ENCODE measurements at places on chromosomes 12 and 14.

DNA sequence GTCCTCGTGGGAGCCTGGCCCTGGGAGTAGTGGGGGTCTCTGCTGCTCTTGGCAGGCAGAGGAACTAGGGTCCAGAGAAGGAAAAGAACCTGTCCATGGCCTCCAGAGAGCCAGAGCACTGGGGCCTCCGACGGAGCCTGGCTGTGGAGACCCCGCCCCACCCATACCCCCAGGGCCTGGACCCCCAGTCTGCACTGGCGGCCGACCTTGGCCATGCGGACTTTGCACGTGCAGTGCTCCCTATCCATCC, 1.1 kb downstream of the BEGAIN start:
- DNase-seq: no peak

DNA sequence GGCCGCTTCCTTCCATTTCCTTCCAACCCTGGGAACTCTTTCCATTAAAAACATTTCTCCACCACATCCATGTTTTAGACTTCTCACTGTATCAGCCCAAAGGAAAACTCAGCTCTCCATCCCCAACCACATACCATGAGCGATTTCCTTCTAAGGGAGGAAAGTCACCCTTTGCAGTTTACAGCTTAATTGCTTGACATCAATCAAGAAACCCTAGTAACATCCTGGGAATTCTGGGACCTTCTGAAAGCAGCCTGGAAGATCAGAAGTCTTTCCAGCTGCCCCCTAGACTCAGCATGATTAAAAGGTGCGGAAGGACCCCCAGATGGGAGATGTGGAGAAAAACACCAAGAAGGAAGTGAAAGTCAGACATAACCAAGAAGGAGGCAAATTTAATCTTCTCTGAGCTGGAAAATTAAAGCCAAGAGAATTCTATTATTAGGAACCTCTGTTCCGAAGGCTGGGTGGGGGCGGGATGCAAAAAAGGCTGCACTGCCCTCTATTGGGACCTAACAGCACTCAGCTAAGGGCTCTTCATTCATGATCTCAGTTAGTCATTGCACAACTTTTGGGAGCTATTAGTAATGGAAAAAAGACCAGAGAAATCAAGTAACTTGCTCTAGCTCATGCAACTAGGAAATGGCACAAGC, 73.3 kb upstream of the PLXNC1 start:
- no peak for DNase-seq

DNA sequence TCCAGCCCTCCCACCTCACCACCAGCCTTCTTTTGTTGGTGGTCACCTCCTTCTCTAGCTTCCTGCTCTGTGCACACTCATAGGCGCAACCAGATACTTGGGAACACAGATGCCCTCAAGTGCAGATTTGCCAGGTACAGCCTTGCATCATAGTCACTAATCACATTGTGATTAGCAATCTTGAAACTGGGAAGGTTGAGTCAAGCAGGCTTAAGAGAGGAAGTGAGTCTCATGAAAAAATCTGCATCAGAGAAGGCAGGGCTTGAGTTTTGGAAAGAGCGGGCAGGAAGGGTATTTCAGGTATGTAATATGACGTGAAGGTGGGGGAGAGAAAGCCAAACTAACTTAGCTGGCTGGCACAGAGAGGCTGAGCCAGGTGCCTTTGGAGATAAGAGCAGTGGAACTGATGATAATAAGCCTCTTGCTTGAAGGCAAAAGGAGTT, 2.7 kb upstream of the RABGGTA start:
- no peak for DNase-seq

DNA sequence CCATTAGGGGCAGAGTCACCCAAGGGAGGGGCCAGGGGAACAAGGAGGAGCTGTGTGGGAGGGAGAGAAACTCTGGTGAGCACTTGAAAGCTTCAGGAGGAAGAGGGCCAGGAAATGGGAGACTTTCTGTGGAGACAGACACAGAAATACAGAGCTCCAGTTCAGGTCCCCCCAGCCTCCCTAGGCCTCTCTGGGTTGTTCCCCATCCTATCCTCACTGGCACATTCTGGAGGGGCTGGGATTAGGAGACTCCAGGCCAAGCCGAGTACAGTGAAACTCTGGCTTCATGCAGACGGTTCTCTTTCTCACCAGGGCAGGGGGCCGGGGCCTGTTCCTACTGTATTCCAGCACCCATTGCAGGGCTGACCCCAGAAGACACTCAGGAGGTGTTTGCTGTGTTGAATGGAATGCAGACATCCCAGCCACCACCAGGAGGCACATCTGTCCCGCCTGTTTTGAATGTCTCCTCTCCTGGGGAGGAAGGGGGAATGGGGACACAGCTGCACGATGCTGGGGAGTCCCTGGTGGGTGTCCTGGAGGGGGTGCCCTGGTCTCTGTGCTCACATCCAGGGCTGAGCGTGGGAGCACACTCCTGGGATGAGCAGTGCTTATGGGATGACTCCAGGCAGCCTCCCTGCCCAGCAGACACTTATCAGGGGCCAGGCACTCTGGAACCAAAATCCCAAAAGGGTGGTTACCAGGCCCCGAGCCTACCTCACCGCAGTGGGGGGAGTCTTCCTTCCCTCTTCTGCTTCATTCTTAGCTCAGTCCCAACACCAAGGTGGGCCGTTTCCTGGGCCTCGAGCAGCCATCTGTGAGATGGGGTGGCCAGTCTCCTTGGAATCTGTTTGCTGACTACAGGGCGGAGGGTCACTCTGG, 5.5 kb upstream of the KRT84 start:
- DNase-seq: peak; percentile 2

DNA sequence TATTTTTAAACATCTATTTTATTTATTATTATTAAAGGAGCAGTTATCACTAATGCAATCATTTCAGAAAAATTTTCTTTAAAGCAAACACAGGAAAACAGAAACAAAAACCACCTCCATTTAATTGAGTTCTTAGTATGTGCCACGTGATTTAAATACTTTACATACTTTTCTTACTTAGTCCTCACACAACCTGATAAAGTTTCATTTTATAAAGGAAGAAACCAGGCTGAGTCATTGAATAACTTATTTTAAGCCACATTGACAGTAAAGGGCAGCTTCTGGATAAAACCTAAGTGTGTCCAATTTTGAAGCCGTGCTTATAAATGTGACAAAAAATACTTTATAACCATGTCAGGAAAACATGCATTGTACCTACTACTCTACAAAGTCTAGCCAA, 57.1 kb upstream of the PCED1B start:
- DNase-seq: no peak

DNA sequence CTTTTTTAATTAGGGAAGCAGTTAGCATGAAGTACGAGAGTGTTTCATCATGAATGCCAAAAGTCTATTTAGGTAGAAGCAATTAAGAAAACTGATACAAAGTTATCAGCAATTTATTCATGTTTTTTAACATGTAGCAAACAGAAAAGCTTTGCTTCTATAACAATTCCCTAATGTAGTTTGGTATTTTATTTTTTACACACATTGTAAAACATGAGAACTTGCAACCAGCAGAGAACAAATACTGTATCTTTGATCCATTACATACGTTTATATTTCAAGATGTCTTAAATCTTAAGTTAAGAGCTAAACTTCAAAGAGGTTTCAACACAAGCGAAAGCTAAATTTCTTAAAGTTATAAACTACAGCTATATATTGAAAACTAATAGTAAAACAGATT, 39.3 kb downstream of the MED13L start:
- no peak for DNase-seq

- no peak for DNase-seq
Measured at GRCh38 chr12:108649126-108649525, 15.4 kb upstream of the SELPLG start.

DNA sequence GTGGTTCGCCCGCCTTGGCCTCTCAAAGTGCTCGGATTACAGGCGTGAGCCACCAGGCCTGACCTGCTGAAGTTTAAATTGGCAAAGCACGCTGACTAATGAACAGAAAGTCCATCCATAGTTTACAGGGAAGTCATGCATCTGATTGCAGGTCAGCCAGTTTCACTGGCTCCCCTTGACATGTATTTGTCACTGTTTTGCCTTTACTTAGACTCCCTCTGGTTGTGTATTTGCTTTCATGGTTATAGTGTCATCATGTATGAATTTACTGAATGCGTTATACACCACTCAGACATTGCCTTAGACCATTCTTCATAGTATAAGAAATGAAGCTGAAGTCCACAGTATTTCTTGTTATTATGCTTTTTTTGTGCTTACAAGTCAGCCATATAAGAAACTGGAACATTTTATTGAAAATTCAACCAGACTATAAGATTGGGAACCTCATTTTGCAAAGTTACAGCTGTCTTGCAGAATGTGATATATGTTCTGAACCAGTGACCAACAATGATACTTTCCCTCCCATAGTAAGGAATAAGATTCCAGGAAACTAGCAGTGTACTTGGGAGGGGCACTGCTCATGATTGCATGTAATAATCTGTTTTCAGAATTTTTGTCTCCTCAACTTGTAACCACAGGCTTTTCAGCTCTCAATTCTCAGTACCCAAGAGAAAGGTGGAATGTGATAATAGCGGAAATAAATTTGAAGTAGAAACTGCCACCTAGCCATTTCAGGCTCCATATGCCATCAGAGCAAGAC, 51.9 kb upstream of the ATF7IP start:
- no peak for DNase-seq

DNA sequence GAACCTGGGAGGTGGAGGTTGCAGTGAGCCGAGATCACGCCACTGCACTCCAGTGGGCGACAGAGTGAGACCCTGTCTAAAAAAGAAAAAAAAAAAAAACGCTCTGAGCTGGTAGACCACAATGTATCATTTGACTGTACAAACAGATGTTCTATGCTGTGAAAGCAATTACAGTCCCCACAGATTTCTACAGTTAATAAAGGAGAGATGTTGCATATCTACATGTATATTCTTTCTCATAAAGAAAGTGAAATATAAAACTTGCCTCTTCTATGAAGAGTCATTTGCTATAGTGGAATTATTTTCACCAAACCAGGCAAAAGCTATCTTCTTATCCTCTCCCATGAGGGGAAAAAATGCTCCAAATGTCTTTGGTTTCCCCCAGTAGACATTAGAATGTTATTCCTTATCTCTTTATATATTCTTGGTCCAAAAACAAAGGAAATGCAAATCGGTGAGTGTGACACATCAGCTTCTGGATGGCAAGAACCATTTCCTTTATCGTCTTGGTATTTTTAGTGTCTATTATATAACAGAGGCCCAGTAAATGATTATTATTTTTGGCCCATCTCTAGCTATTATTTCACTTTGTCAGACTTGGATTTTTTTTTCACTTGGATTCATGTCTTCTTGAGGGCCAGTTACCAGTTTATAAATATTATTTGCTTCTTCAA, 230.4 kb downstream of the SSPN start:
- DNase-seq: no peak

DNA sequence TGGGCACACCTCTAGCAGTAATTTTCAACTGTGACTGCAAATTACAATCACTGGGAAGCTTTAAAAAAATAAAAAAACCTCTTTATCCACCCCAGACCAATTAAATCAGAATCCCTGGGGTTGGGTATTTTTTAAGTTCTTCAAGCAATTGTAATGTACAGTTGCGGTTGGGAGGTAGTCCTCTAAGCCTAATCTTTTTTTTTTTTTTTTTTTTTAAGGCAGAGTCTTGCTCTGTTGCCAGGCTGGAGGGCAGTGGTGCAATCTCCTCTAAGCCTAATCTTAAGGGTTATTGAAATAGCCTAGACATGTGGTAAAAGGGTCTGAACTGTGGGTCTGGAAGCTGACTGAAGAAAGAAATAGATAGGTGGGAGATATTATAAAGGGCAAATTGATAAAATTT, 230.5 kb downstream of the AKAP6 start:
- DNase-seq: no peak

GRCh38 chr12:132483612-132484011, 6.3 kb upstream of the FBRSL1 start:
- no peak for DNase-seq

GRCh38 chr12:106541201-106541600, 41.6 kb upstream of the RFX4 start:
- no peak for DNase-seq

DNA sequence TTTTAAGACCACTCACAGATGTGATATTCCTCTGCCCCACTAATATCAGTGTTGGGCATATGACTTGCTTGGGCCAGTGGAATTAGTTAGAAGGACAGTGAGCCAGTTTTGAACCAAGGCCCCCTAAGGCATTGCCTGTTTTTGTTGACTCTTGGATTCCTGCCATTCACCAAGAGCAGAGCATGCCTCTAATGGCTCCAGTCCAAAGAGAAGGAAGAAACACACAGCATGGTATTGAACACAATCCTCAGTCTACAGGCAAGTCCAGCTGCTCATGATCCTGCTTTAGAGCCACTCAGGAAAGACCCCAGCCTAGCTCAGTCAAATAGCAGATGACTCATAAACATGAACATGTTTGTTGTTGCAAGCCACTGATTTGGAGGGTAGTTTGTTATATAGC, 1201.5 kb downstream of the BCL11B start:
- DNase-seq: no peak

GRCh38 chr14:101813833-101814232, 52.3 kb downstream of the PPP2R5C start:
- no peak for DNase-seq

DNA sequence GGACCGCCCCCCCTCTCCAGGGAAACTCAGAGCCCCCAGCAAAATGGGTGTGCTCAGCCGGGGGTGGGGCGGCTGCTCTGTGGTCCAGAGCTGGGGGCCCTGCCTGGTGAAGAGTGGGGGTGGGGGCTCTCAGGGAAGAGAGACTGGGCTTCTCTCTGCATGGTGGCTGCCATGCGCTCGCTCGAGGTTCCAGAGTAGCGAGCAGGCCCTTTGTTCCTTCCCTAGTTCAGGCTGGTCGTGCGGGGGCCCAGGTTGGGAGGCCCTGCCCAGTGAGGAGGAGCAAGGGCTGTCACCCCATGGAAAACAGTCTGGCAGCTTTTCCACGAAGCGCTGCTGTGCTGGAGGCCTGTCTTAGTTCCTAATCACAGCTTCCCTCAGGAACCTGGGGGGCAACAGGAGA, 134.6 kb downstream of the AEBP2 start:
- no peak for DNase-seq

- no peak for DNase-seq
Measured at GRCh38 chr12:114631242-114631641, 52.7 kb downstream of the TBX3 start.

- no peak for DNase-seq
Measured at GRCh38 chr14:94110552-94111181, at the start of gene IFI27. Gene IFI27 (plus strand): TSS chr14:94110736.

DNA sequence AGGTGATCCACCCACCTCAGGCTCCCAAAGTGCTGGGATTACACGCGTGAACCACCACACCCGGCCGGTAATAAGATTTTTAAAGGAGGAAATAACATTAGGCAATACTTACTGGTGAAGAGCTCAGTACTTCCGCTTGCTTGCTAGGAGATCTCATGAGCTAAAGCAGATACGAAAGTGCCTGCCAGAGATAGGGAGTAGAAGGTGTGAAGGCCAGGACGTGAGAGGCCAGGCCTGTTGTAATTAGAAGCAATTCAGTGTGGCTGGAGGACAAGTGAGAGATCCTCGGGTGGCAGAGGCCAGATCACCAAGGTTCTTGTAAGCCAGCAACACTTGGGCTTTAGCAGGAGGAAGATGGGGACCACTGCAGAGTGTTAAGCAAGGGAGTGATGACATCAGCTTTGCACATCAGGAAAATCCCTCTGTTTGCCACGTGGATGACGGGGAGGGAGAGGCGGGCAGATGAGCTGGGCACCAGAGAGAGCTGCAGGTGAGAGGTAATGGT, 7.6 kb downstream of the TECPR2 start:
- no peak for DNase-seq

GRCh38 chr14:93683226-93683625, 105.1 kb downstream of the PRIMA1 start:
- DNase-seq: no peak

GRCh38 chr14:70907176-70907995, at the start of gene PCNX1:
Gene PCNX1 (plus strand): TSS chr14:70907459. CDS start chr14:70907851, 392 bp downstream.
- DNase-seq: peak; percentile 77

Data from activated naive CD4-positive, alpha-beta T cell (primary cell).